Hepatic stellate cell (primary cell): ENCODE measurements at places on chromosomes 7 and 10.

- no peak for DNase-seq
These were observed 146.9 kb downstream of the PTN start for GRCh38 chr7:137196648-137197047.

GRCh38 chr10:129501652-129502436 lies 34.8 kb downstream of the MGMT start:
- no peak for DNase-seq

GRCh38 chr7:130141161-130141883 lies 63.9 kb downstream of the TMEM209 start:
- DNase-seq, result peak; percentile 71

DNA sequence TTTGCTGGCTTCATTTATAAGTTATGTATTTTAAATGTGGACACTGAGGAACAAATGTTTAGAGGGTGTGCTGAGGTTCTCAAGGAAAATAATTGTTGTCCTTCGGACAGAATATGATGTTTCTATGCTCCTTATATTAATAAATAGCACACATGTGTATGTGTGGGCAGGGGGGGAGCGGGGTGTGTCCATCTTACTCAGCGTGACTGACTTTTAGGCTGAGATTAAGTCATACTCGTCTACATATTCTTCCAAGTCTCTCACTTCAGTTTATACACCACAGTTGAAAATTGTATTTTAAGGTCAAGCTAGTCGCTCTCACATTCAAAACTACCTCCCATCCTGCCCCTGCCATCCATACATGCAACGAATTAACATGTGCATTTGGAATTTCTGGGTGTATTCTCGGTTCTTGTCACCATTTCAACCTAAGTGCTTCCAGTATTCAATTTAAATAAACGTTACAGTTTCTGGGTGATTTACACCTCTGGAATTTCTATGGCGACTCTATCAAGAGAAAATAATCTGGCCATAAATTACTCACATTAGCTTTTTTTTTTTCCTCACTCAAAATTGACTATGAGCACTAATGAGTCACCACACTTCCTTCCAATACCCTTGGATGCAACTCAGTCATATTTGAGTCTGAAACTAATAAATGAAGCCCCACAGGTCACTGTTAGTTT lies 3.3 kb downstream of the PCDH15 start:
- DNase-seq, result no peak

- DNase-seq, result no peak
These were observed 237.7 kb downstream of the USP6NL start for GRCh38 chr10:11373717-11374171.

GRCh38 chr7:42233171-42233570 lies 3.8 kb downstream of the GLI3 start:
- no peak for DNase-seq

GRCh38 chr7:135164357-135165061 lies 6.0 kb downstream of the CYREN start:
- DNase-seq, result no peak

DNA sequence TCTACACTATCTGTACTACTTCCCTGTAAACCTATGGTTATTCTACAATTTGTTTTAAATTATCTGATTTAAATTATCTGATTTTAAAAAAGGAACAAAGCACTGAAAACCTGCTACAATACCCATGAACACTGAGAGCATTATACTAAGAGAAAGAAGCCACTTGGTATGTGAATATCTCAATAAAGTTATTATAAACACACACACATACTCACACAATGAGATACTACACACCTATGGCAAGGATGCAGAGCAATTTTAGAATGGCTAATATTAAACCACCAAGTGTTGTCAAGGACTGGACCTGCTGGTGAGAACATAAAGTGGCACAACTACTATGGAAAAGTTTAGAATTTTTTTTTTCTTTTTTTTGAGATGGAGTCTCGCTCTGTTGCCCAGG lies 82.7 kb downstream of the IGF2BP3 start:
- DNase-seq, result no peak

GRCh38 chr7:36600314-36600682 lies 124.0 kb downstream of the AOAH start:
- DNase-seq, result no peak

DNA sequence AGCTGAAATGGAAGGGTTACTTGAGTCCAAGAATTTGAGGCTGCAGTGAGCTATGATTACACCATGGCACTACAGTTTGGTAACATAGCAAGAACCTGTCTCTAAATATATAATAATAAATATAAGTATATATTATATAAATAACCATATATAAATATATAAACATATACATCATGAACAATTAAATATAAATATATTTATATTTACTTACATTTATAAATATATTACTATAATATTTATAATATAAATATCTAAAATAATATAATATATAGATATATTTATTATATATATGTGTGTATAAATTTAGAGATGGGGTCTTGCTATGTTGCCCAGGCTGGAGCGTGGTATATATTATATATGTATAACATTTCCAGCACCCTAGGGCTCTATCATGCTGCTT lies 42.4 kb upstream of the LYZL1 start:
- no peak for DNase-seq

- peak; percentile 5 for DNase-seq
These were observed 270.3 kb upstream of the AOAH start for GRCh38 chr7:36994456-36995112.

GRCh38 chr7:2032030-2032875 lies 200.5 kb downstream of the MAD1L1 start:
- no peak for DNase-seq

GRCh38 chr7:141702047-141702567 lies at the start of gene DENND11:
DENND11 (minus strand) TSS chr7:141702166; CDS start chr7:141702153, 13 bp downstream.
- DNase-seq, result peak; percentile 60

DNA sequence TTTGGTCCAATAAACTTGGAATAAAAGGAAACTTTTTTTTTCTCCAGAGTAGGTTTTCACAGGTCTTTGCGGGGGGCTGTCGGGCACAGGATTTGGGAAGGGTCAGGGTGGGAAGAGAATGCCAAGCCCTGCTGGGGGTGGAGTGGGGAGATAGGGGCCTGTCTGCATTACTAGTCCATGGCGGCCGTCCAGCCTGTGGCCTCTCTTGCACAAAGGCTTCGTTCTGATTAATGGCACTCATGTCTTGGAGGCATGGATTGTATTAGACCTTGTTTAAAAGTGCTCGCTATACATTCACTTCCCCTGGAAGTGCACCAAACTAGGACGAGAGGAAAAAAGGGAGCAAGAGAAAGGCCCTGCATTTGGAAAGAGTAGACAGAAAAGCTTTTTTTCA lies 37.2 kb downstream of the LRMDA start:
- no peak for DNase-seq

- DNase-seq, result no peak
These were observed 5.5 kb upstream of the MMD2 start for GRCh38 chr7:4964506-4964905.

DNA sequence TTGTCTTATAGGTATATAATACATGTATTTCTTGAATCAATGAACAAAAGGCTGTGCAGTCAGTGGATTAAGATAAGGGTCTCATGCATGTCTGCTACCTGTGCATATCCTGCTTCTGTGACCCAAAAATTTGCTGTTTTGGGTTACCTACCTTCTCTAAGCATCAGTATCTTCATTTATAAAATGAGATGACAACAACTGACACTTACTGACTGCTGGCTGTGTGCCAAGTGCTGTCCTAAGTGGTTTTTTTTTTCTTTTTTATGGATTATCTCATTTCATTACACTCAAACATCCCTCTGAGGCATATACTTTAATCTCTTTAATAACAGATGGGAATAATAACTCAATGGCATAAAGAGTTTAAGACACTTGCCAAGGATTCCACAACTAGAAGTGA lies 2.1 kb downstream of the PDK4 start:
- DNase-seq, result no peak

DNA sequence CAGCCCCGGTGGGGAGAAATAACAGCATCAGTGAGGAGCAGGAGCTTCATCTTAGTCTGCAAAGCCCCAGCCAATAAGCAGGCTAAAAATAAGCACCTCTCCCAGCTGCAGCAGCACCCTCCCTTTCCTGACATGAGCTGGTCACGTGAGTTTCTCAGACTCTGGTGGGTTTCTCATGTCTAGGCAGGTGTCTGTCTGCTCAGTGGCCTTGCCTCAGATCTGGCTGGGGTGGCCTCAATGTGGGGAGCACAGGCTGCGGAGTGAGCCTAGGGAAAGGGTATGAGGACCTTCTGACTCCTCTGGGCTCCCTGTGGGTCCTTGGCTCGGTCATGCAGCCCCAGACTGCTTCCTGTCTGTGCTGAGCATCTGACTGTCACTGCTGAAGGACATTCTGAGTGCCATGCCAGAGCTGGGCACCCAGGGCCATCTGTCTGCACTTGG lies 81.6 kb upstream of the LRRC4 start:
- no peak for DNase-seq

DNA sequence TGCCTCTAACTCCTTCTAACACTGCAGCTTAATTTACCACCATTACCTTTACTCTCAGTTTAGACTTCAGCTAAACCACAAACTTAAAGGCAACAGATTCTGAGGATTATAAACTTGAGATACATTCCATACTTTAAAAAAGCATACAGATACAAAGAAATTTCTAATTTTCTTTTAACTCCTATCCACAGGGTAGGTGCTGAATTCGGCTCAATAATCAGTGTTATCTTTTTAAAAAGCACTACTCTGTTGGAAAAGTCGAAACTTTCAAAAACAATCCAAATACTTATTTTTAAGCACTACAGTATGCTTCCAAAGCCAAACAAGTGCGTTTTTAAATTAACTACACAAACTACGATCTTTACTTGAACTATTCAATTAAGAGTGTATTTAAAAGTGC lies 1.0 kb downstream of the SMNDC1 start:
- DNase-seq, result no peak

- no peak for DNase-seq
These were observed 311.4 kb downstream of the ADARB2 start for GRCh38 chr10:1425879-1426278.

GRCh38 chr7:99326408-99326782 lies 697 bp downstream of the ARPC1A start:
- DNase-seq, result no peak

GRCh38 chr7:17144322-17144721 lies 154.1 kb upstream of the AHR start:
- DNase-seq, result peak; percentile 21

DNA sequence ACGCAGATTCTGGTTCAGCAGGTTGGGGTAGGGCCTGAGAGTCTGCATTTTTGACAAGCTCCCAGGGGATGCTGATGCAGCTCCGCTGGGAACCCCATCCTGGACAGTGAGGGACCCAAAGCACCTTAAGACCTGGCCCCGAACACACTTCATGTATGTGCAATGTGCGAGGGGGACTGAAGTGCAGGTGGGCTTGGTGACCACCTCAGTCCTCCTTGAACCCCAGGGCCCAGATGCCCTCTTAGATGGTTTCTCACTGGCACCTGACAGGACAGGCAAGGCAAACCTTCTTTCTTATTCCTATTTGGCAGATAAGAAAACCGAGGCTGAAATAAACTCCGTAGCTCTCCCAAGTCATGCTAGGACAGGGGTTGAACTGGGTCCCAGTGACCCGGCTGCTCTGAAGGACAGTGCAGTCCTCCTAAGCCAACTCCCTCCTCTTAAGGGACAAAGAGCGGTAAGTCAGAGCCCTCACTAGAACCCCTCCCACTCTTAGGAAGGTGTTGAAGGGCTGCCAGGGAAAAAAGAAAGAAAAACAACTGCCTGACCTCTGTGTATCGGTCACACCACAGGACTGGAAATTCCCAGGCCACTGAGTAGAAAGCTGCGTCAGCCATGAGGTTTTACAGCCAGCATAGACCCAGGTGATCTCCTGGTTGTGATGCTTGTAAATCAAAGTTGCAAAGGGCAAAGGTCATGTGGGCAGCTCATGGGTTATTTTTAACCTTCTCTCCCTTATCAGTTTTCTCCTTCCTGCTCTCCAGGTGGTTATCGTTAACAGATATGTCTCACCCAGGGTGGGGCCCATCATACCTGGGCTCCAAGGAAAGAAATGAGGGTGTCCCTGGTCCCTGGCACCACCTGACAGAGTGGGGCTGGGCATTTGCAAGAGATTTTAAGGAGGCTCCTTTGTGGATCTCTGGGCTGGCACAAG lies 90.9 kb upstream of the SMNDC1 start:
- peak; percentile 76 for DNase-seq
